Caco-2 (cell line): ENCODE measurements at places on chromosomes 7 and 10.

DNA sequence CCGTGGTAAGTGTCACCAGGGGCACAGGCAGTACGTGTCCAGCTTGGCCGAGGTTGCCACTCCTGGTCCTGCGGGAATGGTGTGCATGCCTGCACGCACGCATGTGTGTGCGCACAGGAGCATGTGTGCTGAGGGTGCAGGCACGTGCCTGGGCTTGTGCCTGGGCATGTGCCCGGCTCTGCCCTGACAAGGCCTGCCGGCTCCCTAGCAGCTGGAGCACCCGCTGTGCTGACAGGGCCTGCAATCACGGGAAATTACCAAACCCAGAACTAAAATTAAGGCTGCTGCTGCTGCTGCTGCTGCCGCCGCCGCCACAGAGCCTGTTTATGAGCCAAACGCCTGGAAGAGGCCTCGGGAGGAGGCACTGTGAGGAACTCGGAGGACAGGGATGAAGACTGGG is 28.7 kb downstream of the GHRHR start:
- DNase-seq: no peak

- DNase-seq: no peak
Measured at GRCh38 chr7:41121228-41121627, 581.7 kb downstream of the INHBA start.

- DNase-seq: no peak
Measured at GRCh38 chr10:1154531-1155295, 98.5 kb downstream of the WDR37 start.

- DNase-seq: no peak
Measured at GRCh38 chr7:90618876-90619275, 22.8 kb downstream of the CDK14 start.

GRCh38 chr10:356452-356851 is 221.2 kb downstream of the ZMYND11 start:
- peak; percentile 30 for DNase-seq

GRCh38 chr10:96606216-96606615 is 19.4 kb upstream of the TM9SF3 start:
- peak; percentile 52 for DNase-seq

DNA sequence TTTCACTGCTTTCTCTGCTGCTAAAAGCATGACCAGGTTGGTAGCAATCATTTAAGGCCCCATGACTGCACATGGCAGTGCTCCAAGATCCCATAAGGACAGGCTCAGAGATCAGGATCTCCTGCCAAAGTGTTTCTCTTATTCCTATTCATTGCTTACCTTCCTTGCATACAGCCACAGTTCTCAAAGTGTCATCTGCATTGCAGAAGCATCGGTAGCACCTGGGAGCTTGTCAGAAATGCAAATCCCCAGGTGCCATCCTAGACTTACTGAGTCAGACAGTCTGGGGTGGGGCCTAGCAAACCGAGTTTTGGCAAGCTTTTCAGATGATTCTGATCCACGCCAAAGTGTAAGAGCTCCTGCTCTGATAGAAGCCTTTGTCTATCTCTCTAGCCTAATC is 489.0 kb upstream of the AUTS2 start:
- DNase-seq: no peak

DNA sequence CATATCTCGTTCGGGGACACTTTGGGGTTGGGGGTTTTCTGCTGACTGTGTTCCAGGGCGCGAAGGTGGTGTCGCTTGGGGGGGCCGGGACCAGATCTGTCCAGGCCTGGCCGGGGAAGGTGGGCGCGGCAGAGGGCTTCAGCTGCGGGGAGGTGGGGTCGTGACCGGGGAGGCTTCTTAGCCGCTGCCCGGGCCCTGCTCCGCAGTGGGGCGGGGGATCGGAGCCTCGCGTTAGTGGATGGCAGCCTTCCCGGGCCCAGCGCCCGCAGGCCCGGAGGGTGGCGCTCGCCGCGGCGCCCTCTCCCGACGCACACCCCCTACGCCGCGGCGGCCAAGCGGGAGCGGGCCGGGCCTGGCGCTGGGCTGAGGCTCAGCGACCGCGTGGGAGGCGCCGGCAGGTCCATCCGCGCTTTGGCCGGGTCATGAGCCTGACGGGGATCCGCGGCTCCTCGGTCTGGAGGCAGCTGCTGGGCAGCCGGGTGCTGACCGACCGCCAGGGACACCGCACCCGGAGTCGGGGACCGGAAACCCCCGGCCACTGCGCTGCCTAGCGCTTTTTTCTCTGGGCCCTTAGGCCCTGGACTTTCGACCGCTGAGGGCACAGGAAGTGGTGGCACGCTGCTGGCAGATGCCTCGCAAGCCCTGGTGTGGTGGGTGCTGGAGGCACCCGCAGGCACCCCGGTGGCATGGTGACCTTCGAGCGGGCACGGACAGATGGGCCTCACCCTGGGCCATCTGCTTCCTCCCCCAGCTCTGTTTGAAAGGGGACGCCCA is 1.2 kb downstream of the AGAP3 start:
- no peak for DNase-seq

- DNase-seq: no peak
Measured at GRCh38 chr10:95308389-95309302, 17.8 kb upstream of the PDLIM1 start.
